Head of caudate nucleus (tissue), 42 donors: ENCODE measurements at places on chromosomes 3 and 15.

DNA sequence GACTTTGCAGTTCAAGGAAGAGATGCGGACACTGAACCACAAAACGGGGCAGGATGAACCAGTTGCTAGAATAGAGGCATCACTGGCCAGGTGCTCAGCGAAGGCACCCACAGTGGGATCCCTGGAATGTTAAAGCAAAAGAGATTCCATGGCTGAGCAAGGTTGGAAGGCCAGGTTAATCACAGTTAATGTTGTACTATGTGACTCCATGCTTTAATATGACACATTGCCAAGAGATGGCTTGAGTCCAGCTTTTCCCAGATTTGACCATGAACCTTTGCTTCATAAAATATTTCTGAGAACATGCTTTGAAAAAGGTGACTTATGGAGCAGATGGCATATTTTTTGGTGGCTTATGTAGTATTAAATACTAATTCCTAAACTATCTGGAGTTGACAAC is 76.2 kb upstream of the CMTM7 start:
- DNase-seq = no peak

GRCh38 chr15:75051191-75051608 is 27.8 kb downstream of the PPCDC start:
- DNase-seq = no peak

- DNase-seq = no peak
Observed at GRCh38 chr15:60656481-60656880, 177.5 kb upstream of the ICE2 start.

DNA sequence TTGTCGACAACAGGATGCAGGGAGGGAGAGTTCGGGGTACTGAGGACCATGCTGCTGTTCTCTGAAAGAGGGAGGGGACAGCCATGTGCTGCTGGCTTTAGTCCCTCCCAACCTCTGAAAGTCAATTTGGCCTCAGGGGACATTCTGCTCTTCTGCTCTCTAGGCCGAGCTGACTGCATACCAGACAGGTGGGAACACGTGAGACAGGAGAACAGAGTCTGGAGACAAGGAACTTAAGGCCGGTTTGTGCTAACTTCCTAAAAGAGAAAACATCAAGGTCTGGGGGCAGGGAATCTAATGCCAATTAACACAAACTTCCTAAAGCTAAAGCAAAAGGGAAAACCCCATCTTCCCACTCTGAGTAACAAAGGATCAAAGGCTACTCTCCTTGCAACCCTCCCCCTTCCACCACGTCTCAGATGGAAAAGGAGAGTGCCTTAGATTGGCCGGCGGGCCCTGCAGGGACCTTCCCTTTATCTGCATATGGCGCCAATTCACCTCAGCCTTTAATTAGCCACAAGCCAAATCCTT is 41.0 kb downstream of the SLCO2A1 start:
- no peak for DNase-seq

GRCh38 chr3:111335512-111336303 is 206.3 kb upstream of the CD96 start:
- DNase-seq = no peak

DNA sequence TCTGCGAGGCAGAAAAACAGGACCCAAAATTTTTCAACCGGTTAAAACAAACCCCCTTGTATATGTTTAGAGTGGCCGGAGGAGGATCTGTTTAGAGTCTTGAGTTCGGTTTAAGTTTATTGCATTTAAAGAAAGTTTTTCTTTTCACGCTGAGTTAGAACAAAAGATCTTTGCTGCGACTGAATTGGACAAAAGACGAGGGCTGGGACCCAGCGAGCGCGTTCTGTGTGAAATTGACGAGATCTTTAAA is 9.8 kb downstream of the NR2F2 start:
- no peak for DNase-seq

- no peak for DNase-seq
Observed at GRCh38 chr3:111690242-111690641, 95.1 kb upstream of the ZBED2 start.

GRCh38 chr3:47464588-47464987 is 11.2 kb downstream of the SCAP start:
- no peak for DNase-seq

DNA sequence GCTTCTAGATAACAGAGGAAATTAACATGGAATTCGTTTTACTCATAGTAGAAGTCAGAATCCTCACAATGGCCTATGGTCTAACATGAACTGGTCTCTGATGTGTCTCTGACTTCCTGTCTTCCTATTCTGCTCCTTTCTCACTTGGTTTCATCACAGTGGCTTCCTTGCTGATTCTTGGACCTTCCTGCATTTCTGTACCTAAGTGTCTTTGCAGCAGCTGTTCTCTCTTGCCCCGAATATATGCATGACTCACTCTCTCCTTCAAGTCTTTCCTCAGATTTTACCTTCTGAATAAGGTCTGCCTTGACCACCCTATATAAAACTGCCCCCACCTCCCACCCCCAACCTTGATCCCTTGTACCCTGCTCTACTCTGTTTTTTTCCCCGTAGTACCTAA is 14.1 kb downstream of the ARL13B start:
- DNase-seq = no peak

GRCh38 chr3:2853651-2854050 is 256.5 kb downstream of the IL5RA start:
- no peak for DNase-seq

GRCh38 chr3:156332304-156332703 is 211.9 kb downstream of the KCNAB1 start:
- DNase-seq = no peak

DNA sequence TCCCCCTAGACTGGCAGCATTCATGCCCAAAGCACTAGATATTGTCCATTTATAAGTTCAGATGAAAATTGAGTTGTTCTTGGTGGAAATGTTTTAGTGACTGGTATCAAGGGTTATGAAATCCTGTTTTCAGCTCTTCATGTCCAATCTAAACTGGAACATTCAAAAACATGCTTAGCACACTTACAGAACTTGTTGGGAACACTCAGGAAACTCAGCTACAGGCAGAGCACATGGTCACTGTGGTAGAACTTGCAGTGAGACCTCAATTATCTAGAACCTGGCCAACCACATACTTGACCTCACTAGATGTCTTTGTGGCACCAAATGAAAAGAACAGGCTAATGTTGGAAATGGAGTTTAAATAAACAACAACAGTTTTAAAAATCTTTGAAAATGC is 88.8 kb downstream of the SMAD3 start:
- DNase-seq = no peak

DNA sequence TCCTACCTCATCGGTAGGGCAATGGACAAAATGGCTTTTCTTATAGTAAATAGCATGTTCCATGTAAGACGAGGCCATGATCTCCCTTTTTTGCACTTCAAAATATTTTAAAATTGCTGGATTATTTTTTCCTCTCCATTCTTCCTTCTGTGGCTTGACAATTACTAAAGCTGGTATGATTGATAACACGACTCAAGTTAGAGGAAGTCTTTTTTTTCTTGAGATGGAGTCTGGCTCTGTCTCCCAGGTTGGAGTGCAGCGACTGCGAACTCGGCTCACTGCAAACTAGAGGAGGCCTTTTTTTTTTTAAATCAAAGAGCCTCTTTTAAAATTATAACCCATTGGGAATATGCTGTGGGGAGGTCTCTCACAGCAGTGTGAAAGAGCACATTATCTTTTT is 124.5 kb upstream of the TBL1XR1 start:
- DNase-seq = no peak

GRCh38 chr15:100108846-100109245 is 232.9 kb downstream of the ADAMTS17 start:
- DNase-seq = no peak

DNA sequence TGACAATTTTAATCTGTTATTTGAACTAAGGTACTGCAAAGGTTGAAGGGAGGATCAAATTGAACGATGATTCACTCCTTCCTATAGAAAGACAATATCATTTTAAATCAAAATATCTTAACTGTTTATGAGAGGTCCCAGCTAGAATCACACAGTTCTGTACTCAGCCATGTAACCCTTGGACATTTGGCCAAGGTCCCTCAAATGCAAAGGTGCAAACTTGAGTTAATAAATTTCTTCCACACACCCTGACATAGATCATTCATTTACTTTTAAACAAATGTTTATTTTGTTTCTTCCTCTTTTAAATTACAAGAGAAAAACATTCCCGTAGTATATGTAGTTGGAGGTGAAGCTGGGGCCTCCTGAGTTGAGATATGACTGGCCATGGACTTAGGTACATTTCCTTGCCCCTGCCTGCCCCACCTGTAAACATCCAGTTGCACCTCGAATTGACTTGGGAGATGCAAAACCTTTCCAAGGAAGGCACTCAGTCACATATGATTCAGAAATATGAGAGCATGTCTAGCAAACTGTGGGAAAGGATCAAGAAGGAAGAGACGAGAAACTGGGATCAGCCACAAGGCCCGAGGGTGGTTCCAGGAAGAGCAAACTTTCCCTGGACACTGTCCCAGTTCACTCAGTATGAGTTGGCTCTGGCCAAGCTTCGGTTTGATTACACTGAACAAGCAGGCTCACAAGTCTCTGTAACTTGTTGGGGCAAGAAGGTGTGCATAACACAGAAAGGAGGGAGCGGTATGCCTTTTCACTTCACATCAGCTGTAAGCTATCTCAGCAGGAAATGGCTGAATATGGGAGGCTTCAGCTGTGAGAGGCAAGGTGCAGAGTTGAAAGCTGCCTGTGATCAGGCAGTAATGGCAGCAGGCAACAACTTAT is 6.7 kb downstream of the TNFSF10 start:
- no peak for DNase-seq
